ENCODE measurements at places on chromosomes 4 and X. TPM values are rescaled to one million over a fixed set of nuclear protein-coding genes. Genes with fewer than 3 reads are reported as not detected.

- DNase-seq = no peak
Measured at GRCh38 chr4:56859841-56860240, 38.3 kb upstream of the SPINK2 start.

DNA sequence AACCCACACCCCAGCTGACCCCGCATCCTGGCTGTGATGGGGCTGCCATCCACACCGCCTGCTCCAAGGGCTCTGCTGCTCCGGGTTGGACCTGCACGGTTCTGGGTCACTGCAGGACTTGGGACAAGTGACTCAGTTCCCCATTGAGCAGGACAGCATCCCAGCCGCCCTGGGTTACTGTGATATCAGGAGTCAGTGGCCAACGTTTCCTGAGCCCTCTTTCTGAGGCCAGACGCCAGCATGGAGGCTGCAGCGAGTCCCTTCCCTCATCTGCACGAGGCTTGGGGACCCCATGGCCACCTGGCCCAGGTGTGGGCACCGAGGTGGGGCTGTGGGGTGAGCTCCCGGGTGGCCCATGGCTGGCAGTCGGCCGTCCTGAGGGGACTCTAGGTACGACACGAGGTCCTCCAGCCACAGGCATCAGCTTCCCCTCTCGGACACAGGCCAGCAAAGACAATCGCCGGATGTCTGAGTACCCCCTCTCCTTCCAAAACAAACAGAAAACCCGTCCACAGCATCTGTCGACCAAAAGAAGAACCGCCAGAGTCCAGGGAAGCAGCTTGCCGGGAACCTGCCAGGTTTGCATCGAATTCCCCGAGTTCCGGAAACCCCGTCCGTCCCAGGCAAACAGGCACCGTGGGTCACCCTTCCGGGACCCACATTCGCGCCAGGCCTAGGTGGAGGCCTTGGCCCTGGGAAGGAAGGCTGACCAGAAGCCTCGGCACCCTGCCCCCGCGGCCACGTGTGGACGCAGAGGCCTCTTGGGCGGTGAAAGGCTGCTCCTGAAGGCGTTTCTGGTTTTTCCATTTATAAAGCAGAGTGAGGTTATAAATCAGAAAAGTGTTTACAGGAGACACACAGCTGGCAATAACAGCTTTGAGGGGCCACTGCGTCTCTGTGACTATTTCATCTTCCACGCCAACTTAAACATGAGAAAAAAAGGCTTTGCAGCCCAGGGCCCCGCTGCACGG is 136.0 kb downstream of the FAM53A start:
- DNase-seq = peak; percentile 76

DNA sequence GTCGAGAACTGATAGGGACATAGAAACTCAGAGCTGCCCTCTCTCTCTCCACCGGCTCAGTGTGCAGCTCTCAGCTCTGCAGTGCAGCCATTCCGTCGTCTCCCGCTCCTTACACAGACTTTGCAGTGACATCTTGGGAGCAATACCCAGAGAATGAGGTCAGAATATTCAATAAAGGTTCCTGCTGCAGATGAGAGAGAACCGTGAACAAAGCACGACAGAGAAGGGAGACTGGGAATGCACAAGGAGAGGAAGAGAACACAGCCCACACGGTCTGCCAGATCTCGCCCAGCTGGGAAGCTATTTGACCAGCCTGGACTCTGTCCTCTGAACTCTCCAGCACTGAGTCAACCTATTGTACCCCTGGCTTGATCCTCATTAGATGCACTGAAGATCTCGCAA is 118.0 kb upstream of the PPARGC1A start:
- no peak for DNase-seq

DNA sequence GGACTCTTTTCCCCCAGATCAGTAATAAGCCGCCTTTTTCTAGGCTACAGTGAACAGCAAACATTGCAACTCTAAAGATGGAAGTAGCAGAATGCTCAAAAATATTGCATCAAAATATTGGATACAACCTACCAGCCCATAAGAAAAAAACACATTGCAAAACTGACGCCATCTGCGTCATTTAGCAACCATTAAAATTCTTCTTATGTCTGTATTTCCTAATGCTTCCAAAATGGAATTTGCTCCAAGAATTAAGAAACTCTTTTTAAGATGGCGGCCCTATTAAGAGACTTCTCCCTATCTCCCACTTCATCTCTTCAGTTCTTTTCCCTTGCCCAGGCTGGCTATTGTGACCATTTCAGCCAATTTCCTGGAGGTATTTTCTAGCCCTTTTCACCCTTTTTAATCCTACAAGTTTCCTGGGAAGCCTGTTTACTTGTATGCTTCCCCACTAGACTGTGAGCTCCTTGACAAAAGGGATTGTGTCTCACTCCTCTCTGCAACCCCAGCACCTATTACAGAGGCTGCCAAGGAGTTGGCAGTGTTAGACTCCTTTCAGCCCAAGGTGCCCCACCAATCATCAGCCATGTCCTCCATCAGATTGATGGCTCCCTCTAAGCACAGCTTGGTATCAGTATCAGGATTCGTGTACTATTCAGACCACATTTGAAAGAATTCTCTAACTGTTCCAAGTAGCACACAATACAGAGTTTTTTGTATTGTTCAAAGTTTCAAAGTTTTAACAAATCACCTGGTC is 4.4 kb downstream of the GPC3 start:
- no peak for DNase-seq

Gene MAPK10
- 4.4 TPM for polyA plus RNA-seq

All from muscle of back (tissue), 13 donors.